ENCODE measurements at places on chromosomes 3 and 15.

- DNase-seq, result no peak
Observed at GRCh38 chr3:73832426-73832825, 207.7 kb upstream of the PDZRN3 start.

- no peak for DNase-seq
Observed at GRCh38 chr15:31333119-31333518, 6.5 kb downstream of the KLF13 start.

DNA sequence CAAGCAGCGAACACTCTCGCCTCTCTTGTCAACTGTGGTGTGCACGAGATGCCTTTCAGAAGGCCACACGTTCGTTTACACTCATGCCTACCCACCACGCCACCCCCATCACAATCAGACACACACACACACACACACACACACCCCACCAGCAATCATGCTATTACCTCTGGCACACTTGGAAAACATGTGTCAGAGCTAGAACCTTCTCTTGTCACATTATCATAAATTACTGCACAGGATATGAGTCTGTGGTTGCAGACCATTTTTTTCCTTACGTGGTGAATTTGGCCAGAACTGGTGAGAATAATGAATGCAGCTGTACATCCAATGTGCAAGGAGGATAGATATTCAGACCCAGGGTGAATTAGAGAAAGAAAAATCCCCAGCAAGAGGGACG, 52.4 kb downstream of the TRIM69 start:
- DNase-seq, result no peak

DNA sequence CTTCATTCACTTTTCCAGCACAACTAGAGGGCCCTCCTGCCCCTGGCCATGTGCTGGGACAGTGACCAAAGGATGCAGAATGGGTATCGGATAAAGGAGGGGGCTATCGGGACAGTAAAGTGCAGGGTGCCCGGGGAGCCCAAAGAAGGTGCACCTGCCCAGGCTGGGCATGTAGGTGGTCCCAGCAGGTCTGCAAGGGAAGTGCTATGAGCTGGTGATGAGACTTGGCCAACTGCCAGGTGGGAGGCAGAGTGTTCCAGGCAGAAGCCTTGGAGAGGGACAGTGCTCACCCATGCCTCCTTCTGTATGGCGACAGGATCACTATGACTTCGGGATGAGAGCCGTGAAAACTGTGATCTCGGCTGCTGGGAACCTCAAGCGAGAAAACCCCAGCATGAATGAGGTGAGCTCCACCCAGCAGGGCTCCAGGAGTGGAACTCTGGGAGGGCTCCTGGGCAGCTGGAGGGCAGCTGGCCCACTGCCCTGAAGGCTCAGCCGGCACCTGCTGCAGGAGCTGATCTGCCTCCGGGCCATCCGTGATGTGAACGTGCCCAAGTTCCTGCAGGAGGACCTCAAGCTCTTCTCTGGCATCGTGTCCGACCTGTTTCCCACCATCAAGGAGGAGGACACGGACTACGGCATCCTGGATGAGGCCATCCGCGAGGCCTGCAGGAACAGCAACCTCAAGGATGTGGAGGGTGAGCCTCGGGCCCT, 48.4 kb downstream of the DNAH1 start:
- no peak for DNase-seq

GRCh38 chr3:110815008-110815583, 256.5 kb upstream of the NECTIN3 start:
- DNase-seq, result peak; percentile 94

All from RCC 7860 (cell line).